ENCODE measurements at places on chromosomes 7 and 10.

DNA sequence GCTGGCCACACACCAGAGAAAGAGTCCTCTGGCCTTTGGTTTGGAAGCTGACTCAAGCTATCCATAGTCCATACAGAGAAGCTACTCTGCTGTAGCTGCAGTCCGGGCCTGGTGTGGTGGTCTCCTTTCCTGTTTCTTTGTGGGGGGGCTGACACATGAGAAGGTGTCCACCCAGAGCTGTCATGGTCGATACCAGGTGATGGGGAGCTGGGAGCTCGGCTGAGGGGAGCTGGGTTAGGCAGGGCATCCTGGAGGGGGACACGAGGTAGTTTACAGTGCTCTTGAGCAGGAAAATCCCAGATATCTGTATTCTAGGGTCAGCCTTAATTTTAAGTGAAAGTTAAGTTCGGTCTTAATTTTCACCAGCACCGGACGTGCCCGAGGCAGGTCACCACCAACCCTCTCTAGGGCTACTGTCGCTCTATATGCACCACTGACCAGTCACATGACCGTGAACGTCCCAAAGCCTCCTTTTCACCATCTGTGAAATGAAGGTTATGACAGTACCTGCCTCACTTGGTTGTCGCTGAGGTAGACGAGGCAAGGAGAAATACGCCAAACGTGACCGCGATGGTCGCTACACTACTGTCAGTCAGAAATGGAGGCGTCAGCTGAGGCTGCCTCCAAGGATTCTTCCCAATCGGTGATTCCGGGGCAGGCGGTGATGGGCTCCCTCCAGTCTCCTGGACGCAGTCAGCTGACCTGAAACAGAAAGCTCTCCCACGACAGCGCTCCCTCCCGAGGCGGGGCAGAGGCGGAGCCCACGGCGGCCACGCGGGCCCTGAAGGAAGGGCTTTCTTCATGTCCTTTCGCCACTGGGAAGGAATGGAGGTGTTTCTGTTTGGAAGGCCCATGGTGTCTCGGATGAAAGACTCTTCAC lies 69.4 kb upstream of the SHH start:
- no peak for DNase-seq

- DNase-seq = no peak
These were observed 183.7 kb upstream of the FEZF1 start for GRCh38 chr7:122488241-122488640.

- no peak for DNase-seq
These were observed 33.5 kb downstream of the FIGNL1 start for GRCh38 chr7:50416527-50417182.

DNA sequence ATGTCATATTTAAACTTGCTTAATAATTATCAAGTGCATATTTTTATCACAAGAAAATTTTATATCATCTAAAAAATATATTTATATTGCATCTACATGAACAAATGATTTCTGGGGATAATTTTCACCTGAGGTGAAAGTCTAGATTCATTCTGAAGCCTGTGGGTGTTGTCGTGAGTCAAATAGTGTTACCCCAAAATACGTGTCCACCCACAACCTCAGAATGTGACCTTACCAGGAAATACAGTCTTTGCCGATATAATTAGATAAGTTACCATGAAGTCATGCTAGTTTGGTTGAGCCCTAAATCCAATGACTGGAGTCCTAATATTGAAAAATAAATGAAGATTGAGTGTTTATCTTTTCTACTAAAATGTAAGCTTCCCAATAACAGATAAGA lies 203.0 kb upstream of the MDFIC start:
- no peak for DNase-seq

DNA sequence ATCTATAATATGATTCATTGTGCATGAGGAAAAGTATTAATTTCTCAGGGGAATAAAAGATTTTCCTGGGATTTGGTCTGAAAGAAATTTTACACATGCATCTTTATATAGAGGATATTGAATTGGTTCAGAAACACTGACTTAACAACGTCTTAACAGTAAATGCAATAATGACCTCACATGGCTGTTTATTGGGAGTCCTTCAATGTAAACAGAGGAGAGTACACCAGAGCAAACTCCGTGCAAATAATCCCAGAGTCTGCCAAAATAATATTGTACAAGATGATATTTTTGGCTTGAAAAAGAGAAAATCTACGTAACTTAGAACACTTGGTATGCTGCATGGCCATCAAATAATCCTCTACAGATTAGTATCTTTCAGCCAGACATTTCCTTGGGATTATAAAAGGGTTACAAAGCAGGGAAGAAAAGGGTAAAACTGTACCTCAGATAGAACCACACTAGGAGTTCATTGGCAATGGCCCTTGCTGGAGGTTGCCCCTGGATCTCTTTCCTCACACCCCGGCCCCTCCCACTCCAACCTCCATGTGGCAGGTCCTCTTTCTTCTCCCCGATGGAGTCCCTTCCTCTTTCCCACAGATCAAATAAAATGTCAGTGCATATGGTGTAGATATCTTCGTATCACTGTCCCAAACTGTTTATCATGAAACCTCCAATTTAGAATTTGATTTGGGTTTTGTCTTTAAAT lies 196.4 kb downstream of the EVX1 start:
- no peak for DNase-seq

GRCh38 chr10:54710918-54711317 lies 90.1 kb downstream of the PCDH15 start:
- DNase-seq = no peak

DNA sequence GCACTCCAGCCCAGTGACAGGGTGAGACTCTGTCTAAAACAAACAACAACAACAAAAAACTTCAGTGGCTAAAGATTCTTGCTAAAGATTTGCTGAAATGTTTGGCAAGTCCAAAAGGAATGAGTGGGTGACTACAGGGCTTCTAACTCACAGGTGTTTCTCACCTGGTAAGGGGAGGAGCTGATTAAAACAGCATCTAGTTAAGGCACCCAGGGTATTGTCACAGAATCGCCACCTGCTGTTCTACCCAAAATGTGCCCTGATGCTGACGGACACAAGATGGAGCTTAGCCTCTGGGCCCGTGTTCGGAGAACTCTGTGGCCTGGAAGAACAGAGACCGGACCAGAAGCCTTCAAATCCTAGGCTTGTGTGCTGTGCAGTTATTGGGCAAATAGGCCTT lies 336.0 kb upstream of the GALNT17 start:
- no peak for DNase-seq

GRCh38 chr7:80902019-80902418 lies 16.8 kb downstream of the SEMA3C start:
- DNase-seq = no peak

DNA sequence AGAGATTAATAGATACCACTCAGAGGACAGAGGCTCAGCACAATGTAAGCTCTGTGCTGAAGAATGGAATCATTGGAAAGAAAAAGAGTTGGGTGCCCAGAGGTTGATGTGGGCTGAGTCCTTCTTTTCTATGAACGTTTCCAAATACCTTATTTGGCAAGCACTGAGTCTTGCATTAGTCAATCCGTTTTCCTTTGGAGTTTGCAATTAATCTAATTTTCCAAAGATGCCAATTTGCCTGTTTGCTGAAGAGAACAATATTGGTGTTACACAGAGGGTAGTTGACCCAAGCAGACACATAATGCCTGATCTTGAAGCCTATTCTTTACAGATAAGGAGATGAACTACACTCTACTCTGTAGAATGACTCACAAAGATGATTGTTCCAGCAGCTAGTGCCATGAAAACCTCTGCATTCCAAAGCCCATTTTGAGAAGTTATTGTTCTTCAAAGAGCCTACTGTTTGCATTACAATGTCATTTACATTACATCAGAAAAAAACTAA lies 55.4 kb upstream of the MET start:
- no peak for DNase-seq

DNA sequence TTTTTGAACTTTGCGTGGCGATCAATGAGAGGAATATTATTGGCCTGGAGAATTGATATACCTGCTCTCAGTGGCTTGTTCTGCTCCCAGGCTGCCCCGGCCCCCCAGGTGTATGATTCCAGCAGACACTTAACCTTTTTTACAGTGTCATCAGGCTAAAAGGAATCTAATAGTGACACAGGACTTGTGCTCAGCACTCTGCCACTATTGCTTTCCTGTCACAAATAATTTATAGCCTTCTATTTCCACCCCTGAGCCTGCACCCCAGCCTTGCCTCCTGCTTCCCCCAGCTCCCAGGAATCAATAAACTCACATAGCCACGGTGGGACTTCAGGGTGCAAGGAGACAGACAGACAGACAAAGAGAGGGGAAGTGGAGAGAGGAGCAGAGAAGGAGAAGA lies 28.3 kb downstream of the PAX2 start:
- no peak for DNase-seq

DNA sequence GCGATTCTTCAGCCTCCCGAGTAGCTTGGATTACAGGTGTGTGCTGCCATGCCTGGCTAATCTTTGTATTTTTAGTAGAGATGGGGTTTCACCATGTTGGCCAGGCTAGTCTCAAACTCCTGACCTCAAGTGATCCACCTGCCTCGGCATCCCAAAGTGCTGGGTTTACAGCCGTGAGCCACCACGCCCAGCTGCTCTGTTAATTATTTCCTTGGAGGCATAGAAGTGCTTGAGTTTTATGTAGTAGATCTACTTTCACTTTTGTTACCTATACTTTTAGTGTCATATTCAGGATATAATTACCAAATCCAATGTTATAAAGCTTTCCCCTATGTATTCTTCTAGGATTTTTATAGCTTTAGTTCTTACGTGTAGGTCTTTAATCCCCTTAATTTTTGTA lies 1093.0 kb downstream of the GATA3 start:
- DNase-seq = no peak

- DNase-seq = no peak
These were observed 104.1 kb downstream of the DOCK1 start for GRCh38 chr10:127009366-127009765.

DNA sequence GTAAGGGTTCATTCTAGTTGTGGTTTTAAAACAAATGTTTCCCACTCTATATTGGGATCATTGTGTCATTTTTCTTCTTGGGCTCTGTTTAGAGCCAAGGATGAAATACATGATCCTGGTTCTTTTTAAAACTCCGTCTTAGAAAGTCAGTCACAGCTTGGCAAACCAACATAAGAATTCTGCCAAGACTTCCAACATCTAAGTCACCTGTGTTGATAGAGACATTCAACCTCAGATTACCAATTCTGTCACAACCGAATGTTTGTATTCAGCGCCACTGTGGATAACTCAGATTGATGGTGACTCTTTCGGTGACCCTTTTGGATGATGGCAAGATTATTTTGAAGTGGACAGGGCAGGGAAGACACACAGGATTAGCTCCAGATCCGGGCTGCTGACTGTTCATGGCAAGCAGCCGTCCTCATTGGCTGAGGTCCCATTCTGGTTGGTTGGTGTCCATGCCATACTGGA lies 255.4 kb downstream of the ARHGAP21 start:
- no peak for DNase-seq

- no peak for DNase-seq
These were observed 18.4 kb upstream of the FRMD4A start for GRCh38 chr10:14349081-14349480.

- no peak for DNase-seq
These were observed 351.5 kb upstream of the AUTS2 start for GRCh38 chr7:69246758-69247157.

DNA sequence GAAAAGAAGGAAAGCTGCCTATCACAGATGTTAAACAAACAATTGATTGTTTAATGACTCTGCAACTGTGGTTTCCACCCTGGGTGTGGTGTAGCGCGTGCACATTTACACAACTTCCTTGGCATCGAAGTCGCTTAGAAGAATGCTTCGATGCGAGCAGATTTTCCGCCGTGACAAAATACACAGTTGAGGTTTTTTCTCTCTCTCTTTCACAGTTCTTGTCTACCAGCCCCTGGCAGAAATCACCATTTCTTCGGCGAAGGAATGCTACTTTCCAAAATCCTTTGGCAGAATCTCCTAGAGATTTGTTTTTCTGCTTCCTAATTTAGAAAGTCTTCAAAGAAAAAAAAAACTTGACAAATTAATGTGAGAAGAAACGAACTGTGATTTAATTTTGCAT lies 70.7 kb upstream of the C1QL3 start:
- DNase-seq = no peak

DNA sequence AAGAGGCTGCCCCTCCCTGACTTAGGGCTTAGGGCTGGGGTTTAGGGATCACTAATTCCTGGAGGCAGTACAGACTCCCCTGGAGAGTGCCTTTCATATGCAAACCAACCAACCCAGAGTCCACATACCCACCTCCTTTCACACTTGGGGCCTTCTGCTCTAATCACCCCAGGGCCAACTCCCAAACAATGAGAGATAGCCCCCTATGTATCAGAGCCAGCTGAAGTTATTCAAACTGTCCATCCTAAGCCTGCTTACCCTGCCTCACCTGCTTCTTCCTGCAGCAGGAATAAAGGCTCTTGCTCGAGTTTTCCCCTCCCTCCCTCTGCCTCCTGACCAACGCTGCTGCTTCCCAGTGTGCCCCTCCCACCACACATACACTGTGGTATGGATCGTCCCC lies 51.8 kb upstream of the SLC35G1 start:
- no peak for DNase-seq

- no peak for DNase-seq
These were observed 90.6 kb upstream of the PCBD1 start for GRCh38 chr10:70978816-70979480.

DNA sequence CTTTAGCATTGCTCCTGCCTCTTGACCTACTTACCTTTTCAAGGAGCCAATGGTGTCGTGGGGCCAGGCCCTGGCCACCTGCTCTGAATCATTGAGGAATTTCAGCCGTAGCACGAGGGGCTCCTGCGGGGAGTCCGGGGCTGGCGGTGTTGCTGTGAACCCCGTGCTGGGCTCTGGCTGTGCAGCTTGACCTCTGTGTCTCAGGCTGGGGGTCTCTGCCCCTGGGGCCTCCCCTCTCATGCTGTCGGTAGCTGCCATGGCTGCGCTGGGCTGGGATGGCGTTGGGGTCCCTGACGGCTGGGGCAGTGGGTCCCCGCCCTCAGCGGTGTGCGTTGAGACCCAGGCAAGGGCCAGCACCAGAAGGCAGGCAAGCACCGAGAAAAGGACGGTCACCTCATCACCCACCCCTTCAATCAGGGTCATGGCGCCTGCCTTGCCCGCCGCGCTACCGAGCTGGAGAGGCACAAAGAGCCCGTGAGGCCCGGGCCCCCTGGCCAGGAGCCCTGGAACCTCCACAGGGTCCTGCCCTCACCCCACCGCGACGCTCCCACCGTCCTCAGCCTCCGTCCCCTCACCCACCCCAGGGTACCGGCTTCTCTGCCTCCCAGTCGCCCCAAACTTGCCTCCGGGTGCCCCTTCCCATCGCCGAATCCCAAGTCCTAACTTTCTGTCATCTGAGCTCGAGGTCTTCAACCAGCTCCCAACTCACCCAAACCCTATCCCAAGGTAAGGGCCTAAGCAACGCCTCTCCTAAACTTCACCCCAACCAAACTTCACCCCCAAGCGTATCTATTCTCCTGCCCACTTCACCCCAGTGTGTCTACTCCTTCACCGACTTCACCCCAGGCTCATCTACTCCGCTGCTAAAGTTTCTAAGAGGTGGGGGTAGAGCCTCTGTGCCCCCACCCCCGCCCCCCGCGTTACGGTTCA lies 887 bp downstream of the TMUB1 start:
- no peak for DNase-seq
